DMS153 (cell line): ENCODE measurements at places on chromosomes 7 and 10.

GRCh38 chr10:132350946-132351345, 19.0 kb downstream of the LRRC27 start:
- no peak for DNase-seq

- no peak for DNase-seq
These were observed 99.4 kb downstream of the TPST1 start for GRCh38 chr7:66304536-66304935.

- no peak for DNase-seq
These were observed 177.5 kb downstream of the RAPGEF5 start for GRCh38 chr7:22179442-22179879.

DNA sequence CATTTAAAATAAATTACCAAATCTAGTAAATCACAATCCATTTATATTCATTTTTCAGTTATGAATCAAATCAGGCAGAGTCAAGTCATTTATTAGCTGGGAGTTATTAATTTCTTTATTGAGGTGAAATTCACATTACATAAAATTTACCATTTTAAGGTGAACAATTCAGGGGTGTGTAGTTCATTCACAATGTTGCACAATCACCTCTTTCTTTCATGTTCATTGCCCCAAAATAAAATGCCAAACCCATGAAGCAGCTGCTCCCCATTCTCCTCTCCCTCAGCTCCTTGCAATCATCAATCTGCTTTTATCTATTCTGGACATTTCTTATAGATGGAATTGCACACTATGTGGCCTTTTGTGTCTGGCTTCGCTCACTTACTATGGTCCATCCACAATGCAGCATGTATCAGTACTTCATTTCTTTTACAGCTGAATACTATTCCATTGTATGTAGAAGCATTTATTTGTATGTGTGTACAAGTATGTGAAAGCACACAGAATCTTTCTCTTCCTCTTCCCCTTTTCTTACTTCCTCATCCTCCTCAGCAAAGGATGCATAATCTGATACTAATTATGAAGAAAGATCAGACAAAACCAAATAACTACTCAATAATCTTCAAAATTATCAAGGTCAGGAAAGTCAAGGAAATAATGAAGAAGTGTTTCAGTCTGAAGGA, 60.6 kb downstream of the LMBR1 start:
- DNase-seq: no peak

DNA sequence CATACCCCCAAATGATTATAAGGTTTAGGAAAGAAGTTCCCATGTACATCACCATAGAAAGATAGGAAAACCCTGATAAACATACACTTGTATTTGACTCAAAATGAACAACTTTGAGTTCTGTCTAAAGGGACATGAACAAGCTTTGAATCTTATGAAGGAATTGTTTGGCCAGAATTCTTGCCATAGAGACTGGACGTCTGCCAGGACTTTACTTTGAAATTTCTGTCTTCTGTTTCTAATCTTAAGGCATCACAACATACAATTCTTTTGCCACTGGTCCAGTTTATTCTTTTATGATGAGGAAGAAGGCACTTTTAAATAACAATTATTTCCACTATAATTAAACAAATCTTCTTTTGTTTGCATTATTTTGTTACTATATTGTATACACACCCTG, 26.2 kb upstream of the CYP26C1 start:
- no peak for DNase-seq

DNA sequence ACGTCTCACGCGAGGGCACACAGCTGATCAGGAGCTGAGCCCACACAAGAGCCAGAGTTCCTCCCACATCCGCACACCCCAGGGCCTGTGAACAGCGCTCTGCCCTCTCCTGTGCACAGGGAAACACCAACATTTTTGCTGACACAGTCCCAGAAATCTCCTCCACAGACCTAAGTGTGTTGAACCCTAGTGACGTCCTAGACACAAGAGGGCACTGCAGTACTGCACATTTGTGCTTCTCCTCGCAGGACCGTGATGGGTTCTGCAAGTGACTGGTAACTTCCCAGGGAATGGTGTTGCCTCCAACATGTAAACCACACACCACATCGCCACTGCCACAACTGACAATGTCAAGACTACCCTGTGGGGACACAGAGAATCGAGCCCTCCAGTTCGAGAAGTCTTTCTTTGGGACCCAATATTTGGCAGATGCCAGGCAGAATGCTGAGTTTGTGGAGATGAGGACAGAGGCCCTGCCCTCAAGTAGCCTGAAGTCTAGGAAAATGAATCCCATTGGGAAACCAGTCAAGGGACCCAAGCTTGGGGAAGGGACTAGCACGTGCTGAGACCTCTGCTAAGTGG, 170.3 kb downstream of the PAXIP1 start:
- peak; percentile 47 for DNase-seq

GRCh38 chr7:601595-602340, 82.1 kb upstream of the PDGFA start:
- no peak for DNase-seq

DNA sequence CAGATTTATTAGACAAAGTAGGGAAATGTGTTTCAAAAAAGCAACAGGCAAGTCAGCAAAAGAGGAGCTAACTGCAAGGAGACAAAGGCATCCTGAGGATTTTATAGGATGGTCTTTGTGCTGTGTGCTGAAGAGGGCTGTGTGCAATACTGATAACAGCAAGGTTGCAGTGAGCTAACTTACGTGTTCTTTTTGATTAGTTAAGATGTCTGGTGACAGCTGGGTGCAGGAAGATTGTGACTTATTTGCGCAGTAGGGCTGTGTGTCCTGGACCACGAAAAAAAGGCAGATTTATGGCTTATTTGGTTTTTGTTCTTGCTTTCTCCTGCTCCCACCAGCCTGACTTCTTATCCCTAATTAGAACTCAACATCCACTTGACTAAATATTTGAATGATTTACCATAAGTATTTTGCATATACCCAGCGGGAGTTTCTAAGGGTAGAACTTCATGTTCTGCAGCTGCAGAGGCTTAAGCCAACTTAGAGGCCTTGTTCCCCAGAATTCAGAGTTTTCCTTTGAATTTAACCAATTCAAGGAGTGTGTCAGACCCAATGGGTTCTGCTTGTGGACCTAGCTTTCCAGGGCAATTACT, 119.0 kb downstream of the ANKRD26 start:
- DNase-seq: no peak

DNA sequence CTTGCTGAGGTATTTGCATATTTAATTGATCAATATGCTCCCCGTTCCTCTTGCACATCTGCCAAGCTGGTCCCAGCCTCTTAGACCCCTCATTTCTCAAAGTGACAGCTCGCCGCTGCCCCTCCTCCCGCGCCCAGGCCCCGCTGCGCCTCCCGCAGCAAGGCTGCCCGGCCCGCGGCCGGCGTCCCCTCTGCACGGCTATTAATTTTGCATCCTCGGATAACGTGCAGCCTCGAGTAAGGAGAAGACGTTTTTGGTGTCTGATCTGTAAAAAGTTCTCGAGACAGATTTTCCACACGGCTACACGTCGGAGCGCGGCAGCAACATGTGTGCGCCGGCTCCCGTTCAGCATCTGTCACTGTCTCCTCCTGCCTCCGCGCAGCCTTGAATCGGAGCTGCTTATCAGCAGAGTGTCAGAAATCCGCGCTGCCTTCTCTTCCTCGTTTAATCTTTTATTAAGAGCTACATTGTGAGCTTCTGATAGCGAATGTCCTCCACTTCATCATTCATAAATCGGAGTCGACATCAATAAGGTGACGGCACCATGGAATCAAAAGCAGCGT, 65.3 kb downstream of the EBF3 start:
- no peak for DNase-seq

- no peak for DNase-seq
These were observed 4.2 kb downstream of the NPSR1 start for GRCh38 chr7:34662058-34662708.
